Hepatocyte (in vitro differentiated cells): ENCODE measurements at places on chromosomes 2 and 18. TPM values are rescaled to one million over a fixed set of nuclear protein-coding genes. Genes with fewer than 3 reads are reported as not detected.
A peak's percentile ranks its signal among the peaks of the same experiment; 100 is the strongest.

- no peak overlapping the region for H3K27ac ChIP-seq
- no peak for DNase-seq
- H3K36me3 ChIP-seq, result no peaks in the 10 kb centered on the region
- peaks cover 74% of the 10 kb centered on the region for H3K27me3 ChIP-seq
- H3K4me1 ChIP-seq, result no peaks in the 10 kb centered on the region
Measured at GRCh38 chr2:95343429-95344214, 46.5 kb downstream of the KCNIP3 start.

- no peaks in the 10 kb centered on the region for H3K27me3 ChIP-seq
- no peak overlapping the region for H3K27ac ChIP-seq
- no peak overlapping the region for H3K4me3 ChIP-seq
- no peaks in the 10 kb centered on the region for H3K36me3 ChIP-seq
- H3K4me1 ChIP-seq, result no peaks in the 10 kb centered on the region
- no peak for DNase-seq
Measured at GRCh38 chr2:185181901-185182300, 556.7 kb upstream of the FSIP2 start.

The CHRNG gene
- polyA plus RNA-seq, result not detected in 2 replicates

The G6PC2 gene
- polyA plus RNA-seq, result not detected in 2 replicates

The ADGRF3 gene
- polyA plus RNA-seq, result 0.11 and 1.3 TPM in 2 replicates

DNA sequence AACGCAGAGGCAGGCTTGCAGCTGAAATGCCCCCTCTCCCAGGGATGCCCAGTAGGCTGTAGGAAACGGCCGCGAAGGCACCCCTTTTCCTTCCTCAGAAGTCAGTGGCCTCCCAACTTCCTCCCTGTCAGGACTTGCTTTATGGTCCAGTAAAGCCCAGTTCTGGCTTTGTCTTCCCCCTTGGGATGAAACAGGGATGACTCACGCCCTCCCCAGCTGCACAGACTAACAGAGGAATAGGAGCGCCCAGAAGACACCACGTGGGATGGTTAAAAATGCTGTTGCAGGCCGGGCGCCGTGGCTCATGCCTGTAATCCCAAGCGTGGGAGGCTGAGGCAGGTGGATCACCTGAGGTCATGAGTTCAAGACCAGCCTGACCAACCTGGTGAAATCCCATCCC lies 6.9 kb downstream of the CREG2 start:
- DNase-seq, result no peak
- H3K27me3 ChIP-seq, result peaks cover 23% of the 10 kb centered on the region
- no peaks in the 10 kb centered on the region for H3K4me1 ChIP-seq
- H3K4me3 ChIP-seq, result no peak overlapping the region
- no peak overlapping the region for H3K27ac ChIP-seq

GRCh38 chr2:55422876-55423665 lies 3.4 kb upstream of the CCDC88A start:
- no peak overlapping the region for H3K27ac ChIP-seq
- no peak overlapping the region for H3K4me3 ChIP-seq
- no peaks in the 10 kb centered on the region for H3K27me3 ChIP-seq
- no peak for DNase-seq
- H3K4me1 ChIP-seq, result no peaks in the 10 kb centered on the region
- no peaks in the 10 kb centered on the region for H3K36me3 ChIP-seq

GRCh38 chr2:171598713-171599319 lies 76.5 kb downstream of the CYBRD1 start:
- H3K27me3 ChIP-seq, result peaks cover 11% of the 10 kb centered on the region
- no peaks in the 10 kb centered on the region for H3K36me3 ChIP-seq
- no peak overlapping the region for H3K4me3 ChIP-seq

- no peaks in the 10 kb centered on the region for H3K4me1 ChIP-seq
- no peaks in the 10 kb centered on the region for H3K36me3 ChIP-seq
- H3K27ac ChIP-seq, result no peak overlapping the region
- no peak overlapping the region for H3K4me3 ChIP-seq
- DNase-seq, result no peak
Measured at GRCh38 chr2:60223859-60224258, 329.6 kb downstream of the BCL11A start.

The SKOR2 gene
- not detected in 2 replicates for polyA plus RNA-seq

The XDH gene
- polyA plus RNA-seq, result 1.6 and 2.6 TPM in 2 replicates

GRCh38 chr2:194103941-194104659 lies 1552.9 kb upstream of the SLC39A10 start:
- H3K4me1 ChIP-seq, result no peaks in the 10 kb centered on the region
- no peak overlapping the region for H3K27ac ChIP-seq
- no peak overlapping the region for H3K4me3 ChIP-seq
- no peaks in the 10 kb centered on the region for H3K27me3 ChIP-seq
- DNase-seq, result no peak
- H3K36me3 ChIP-seq, result no peaks in the 10 kb centered on the region

The MC5R gene
- polyA plus RNA-seq, result not detected in 2 replicates

The SIX3 gene
- not detected in 2 replicates for polyA plus RNA-seq

DNA sequence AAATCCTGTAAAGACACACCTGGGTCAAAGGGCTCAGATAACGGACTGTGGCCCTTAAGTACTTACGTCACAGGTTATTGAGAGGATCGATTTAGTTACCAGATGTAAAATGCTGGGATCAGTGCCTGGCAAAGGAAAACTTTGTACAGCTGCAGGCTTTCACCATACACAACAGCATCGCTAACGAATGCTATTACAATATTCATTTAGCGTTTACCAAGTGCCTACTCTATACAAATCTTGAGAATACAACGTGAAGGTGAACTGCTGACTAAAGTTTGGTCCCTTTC lies 619 bp upstream of the MSH6 start:
- peaks cover 23% of the 10 kb centered on the region for H3K4me1 ChIP-seq
- no peaks in the 10 kb centered on the region for H3K27me3 ChIP-seq
- DNase-seq, result no peak
- H3K4me3 ChIP-seq, result peak overlapping the region; percentile 64
- no peaks in the 10 kb centered on the region for H3K36me3 ChIP-seq

The PAX8 gene
- 0.05 and 0.16 TPM in 2 replicates for polyA plus RNA-seq

DNA sequence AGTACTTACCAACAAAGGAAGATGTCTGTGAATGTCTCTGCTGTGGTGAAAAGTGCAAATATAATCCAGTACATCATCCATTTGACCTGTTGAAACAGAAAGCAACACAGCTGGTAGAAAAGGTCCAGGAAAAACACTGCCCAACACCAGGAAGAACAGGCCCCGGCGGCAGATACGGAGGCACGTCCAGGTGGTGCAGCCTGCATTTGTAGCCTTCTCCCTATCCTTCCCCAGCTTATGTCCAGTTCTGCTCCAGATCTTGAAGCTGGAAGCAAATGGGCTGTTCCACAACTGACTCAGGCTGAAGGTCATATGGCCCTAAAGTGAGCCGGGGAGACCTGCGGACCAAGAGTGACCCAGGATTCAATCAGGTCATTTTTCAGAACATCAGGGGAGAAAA lies 64.7 kb downstream of the MRPL35 start:
- H3K27ac ChIP-seq, result no peak overlapping the region
- no peak overlapping the region for H3K4me3 ChIP-seq
- H3K4me1 ChIP-seq, result peaks cover 4% of the 10 kb centered on the region
- no peaks in the 10 kb centered on the region for H3K36me3 ChIP-seq
- no peak for DNase-seq
